ENCODE measurements at places on chromosomes 2 and 18. TPM values are rescaled to one million over a fixed set of nuclear protein-coding genes. Genes with fewer than 3 reads are reported as not detected.

Gene SLC9A2
- total RNA-seq = not detected

Gene HRH4
- under 0.01 TPM for total RNA-seq

Gene ERBB4
- total RNA-seq = 0.17 TPM

Gene FAM117B
- 2.8 TPM for total RNA-seq

Gene CASP8
- total RNA-seq = 31.5 TPM

Gene PROKR1
- not detected for total RNA-seq

Gene SPHKAP
- total RNA-seq = not detected

Gene NCKAP1
- total RNA-seq = 106 TPM

DNA sequence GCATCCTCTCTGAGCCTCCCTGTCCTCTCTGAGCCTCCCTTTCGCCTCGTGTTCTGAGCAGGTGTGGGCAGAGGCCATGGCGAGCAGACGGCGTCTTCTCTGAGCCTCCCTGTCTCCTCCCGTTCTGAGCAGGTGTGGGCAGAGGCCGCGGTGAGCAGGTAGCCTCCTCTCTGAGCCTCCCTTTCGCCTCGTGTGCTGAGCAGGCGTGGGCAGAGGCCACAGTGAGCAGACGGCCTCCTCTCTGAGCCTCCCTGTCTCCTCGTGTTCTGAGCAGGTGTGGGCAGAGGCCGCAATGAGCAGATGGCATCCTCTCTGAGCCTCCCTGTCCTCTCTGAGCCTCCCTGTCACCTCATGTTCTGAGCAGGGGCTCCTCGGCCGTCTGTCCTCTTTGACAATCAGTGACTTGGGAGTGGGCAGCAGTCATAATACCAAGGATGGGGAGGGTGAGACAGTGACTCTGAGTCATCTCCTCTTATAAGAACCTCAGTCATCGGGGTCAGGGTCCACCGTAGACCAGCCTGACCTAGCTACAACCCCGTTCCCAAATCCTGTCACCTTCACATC lies 395.1 kb upstream of the SALL3 start:
- no peak for DNase-seq

DNA sequence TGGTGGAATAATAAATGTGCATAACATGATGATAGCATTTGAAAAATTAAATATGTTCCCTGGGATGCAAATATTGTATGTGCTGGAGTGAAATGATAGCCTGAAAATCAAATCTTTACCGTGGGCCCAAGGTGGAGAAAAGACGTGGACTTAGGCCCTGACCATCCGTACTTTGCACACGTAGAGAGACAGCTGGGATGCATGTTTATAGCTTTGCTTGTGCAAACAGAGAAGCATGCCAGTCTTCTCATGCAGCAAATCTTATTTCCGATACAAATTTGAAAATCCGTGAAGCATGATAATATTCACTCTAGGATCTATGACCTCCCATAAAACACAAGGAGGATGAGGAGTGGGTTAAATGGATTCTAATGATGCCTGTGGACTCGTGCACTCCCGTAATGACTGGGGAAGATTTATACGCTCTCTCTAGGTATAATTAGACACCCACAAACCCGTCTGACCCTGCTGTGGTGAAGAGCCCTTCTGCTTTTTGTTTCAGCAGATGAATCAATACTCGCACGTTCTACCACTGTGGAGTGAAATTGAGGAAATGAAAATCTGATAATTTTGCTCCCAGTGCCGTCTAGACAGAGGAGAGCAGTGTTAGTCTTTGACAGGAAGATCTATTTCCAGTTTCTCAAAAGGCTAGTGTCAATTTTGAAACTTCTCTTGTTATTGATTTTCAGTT lies 810.3 kb upstream of the SALL3 start:
- no peak for DNase-seq

GRCh38 chr2:18498531-18498930 lies 61.9 kb downstream of the RDH14 start:
- no peak for DNase-seq

DNA sequence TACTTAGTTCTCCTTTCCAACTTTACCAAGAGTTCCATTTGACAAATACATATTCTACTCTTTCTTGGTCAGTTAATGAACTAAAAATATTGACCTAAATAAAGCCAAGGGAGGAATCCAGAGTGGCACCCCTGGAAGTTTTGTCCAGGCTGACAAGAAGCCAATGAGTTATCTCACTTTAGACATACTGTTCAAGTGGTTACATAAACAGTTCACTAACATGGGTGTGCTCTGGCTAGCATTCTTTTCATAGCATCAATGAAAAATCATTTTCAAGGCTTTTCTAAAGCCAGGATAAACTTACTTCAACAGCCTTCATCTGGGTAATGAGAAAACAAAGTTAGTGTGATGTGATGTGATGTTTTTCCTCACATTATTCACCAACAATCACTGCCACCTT lies 649.4 kb downstream of the TDRD15 start:
- DNase-seq = peak; percentile 11

GRCh38 chr2:112480530-112481049 lies 1.4 kb upstream of the TTL start:
- no peak for DNase-seq

DNA sequence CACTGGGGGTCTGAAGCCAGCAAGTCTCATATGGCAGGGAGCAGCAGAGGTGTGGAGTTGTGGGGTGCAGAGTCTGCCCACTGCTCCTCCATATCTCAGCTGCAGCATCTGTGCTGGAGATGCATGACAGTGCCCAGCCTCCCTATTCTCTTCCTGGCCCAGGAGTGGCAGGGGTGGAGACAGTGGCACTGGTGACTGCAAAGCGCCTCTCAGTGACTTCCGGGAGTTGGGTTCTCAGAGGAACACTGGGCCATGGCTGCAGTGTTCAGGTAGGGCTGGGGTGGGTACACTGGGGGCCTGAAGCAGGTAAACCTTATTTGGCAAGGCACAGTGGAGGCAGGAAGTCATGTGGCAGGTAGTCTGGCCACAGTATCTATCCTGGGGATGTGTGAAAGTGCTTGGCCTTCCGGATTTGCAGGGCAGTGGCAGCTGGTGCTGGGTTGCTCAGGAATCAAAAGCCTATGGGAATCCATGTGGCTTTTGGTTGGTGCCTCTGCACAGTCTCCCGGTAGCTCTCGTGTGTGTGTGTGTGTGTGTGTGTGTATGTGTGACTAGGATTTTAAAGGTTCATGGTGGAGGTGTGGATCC lies 60.3 kb upstream of the THUMPD2 start:
- no peak for DNase-seq

DNA sequence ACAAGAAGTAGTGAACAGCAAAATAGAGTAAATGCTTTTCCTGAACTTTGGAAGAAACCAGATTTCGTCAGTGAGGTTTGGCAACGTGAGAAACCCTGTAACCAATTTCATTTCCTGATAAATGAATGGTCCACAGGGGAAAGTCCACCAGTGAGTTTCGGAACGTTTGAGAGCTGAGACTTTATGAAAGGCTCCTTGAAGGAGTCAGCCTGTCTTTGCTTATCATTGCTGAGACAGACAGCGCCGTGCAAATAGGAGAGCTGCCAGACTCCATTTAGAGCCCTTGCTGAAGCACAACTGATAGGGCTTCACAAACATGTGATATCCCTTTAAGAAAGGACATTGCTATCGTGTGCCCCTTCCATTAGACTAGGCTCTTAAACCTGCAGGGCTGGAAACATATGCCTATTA lies 121.8 kb upstream of the SMAD7 start:
- DNase-seq = no peak

- peak; percentile 88 for DNase-seq
Measured at GRCh38 chr2:48508461-48509124, 21.4 kb upstream of the STON1 start.

- DNase-seq = no peak
Measured at GRCh38 chr2:240298117-240298790, 137.2 kb upstream of the GPC1 start.

- no peak for DNase-seq
Measured at GRCh38 chr2:120809609-120810440, 74.2 kb downstream of the GLI2 start.

DNA sequence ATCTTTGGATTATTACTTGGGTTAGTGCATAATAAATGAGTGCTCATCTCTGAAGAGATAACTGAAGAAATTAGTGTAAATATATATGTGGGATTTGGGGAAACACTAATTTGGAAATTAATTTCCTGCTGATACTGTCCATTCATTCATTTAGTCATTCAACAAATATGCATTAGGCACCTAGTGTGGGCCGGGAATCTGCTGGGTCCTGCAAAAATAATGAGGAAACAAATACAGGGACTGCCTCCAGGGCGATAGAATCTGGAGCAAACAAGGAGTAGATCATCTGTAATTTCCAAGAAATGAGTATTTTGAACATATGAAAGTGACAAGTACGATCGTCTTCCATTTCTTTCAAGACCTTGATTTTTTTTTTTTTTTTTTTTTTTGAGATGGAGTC lies 203.7 kb upstream of the LYPD1 start:
- DNase-seq = no peak

- DNase-seq = no peak
Measured at GRCh38 chr2:27186613-27187345, 25.1 kb upstream of the ATRAID start.

DNA sequence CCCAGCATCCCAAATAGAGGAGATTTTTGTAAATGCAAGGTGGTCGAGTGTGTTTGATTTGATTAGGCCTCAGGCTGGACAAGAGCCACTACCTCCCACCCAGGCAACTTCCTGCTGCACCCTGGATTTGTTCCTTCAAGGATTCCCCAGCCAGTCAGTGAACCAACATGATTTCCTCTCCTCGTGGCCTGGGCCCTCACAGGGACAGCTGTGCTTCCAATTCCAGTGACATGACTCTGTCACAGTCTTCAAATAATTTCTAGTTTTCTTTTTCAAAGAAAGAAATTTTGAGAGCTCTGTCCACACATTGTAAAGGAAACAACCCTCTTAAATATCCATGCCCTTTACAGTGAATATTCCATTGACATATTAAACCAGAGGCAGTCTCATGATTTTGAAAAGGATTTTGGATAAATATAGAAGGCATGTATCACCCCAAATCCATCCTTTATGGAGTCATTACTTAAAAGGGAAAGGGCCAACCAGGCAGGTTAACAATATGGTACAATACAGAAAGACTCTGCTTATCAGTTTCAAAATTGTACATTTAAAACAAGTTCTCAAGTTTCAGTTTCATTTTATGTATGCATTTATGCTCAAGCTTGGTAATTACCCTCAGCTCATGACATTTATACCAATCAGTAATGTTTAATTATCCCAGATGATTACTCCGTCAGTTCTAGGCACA lies 121.3 kb upstream of the FOSL2 start:
- no peak for DNase-seq

GRCh38 chr2:36541891-36542595 lies 55.9 kb downstream of the FEZ2 start:
- no peak for DNase-seq

GRCh38 chr2:74571058-74571457 lies 16.5 kb downstream of the DOK1 start:
- DNase-seq = no peak

GRCh38 chr2:109433926-109434325 lies 179.8 kb downstream of the SEPTIN10 start:
- DNase-seq = no peak

DNA sequence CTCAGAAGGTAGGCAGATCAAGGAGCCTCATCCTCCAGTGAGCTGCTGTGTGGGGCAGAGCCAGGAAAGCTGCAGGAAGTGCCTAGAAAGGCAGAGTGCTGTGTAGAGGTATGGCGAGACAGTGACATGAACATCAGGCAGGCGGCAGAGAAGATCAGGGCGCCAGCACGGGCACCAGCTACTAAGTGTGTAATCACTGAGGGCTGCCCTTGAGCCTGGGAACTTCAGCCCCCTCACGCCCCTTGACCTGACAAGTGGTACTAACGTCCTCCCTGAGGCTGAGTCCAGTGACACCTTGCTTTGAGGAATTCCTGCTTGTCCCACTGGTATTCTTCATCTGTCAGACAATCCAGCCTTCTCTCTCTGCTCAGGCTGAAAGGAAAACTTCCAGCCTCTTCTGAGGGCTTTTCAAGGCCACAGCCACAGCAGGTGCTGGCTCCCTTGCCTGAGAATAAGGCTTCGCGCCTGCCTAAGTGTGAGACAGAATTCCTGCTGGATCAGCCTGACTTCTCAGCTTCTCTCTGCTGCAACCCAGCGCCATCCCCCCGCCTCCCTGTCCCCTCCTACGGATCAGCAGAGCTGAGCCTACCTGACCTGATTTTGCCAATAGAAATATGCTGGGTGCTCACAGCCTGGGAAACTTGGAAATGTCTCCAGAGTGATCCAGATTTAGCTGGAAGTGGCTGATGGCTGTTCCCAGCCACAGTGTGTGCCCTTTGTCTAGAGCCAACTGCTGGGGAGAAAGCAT lies 148.0 kb downstream of the SMAD7 start:
- DNase-seq = no peak

- DNase-seq = no peak
Measured at GRCh38 chr2:135163901-135164300, 111.8 kb downstream of the RAB3GAP1 start.

GRCh38 chr2:195509551-195509950 lies 147.5 kb upstream of the SLC39A10 start:
- DNase-seq = no peak

Data from fibroblast of lung (primary cell).